CD4-positive, alpha-beta T cell treated with Interleukin-2 at 100 ng/mL for 4 hours (primary cell): ENCODE measurements at places on chromosomes 4 and X.

GRCh38 chrX:12610079-12610478, 181.1 kb upstream of the PRPS2 start:
- DNase-seq, result no peak

DNA sequence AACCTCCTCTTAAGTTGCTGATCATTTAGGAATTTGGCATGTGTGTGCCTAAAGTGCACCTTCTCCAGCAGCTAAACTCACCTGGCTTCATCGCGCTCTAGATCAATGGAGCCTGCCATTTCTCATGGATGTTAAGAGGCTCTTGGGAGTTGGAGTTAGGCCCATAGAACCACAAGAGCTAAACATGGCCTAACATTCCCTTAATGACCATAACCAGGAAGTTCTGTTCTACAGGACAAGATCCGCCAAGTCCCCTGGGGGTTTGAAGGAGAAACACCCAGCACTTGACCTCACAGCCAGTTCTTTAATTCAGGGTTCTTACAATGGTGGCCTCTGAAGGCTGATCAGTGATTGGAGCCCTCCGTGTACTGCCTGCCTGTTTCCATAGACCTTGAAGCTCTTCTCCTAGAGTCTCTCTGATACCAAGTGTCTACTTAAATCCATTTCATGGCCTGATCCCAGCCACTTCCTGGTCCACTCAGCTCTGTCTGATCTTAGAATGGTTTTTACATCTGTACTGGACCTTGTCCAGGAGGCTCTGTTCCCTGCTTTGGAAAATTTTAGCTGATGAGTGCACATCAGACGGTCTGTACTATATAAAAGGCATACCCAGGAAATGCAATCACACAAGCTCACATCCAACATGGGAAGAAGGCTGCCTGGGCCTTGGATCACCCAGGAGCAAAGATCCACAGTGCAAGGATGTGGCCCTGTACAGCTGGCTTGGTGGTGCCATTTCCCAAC, 45.1 kb downstream of the RPS3A start:
- no peak for DNase-seq

GRCh38 chr4:177393236-177393635, 49.0 kb downstream of the AGA start:
- peak; percentile 10 for DNase-seq

GRCh38 chrX:104118765-104119164, 6.4 kb downstream of the ZCCHC18 start:
- DNase-seq, result no peak

DNA sequence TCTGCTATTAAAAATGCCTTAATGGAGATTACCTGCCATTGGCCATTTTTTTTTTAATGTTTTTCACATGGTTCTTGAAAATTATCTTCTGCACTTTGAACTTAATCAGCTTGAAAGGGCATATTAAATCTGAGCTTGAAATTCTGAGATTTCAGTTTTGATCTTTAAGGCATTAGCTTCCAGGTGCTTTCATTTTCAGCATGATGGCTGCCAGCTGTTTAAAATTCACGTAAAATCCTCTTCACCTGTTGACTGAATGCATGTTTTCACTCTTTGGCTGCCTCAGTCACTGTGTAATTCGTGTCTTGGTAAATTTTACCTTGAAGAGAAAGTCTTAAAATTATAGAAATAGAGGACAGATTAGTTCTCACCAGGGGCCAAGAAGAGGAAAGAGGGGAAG, 39.6 kb downstream of the SMAD1 start:
- no peak for DNase-seq

DNA sequence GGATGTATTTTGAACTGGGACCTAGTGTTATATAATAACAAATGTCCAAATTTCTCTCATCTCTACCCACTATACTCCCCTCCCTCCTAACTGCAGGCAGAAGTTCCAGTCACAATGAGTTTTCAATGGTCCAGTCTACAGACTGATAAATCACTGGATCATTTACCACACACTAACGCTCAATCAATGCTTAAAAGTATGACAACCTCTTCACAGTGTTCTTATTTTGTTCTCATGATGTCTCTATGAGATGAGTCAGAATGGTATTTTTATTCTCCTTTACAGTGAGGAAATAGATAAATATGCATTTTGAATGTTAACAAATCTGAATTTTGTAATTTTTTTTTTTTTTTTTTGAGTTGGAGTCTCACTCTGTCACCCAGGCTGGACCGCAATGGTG, 83.7 kb upstream of the ETNPPL start:
- no peak for DNase-seq

DNA sequence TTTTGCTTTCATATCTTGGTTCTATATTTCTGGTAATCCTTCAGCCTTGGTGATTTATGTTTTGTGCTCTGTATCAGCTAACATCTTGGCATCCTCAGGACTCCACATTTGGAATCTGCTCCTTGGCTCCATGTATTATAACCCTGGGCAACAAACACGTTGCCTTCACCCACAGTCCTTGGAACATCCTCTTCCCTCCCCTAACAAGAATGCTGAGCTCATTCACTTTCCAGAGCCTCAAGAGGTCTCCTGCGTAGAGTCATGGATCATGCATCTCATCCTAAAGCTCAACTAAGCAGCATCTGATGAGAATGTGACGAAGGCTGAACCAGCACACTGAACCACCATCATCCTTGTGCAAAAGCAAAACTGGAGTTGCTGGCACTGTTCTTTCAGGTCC, 60.5 kb upstream of the C1GALT1C1 start:
- DNase-seq, result no peak

GRCh38 chr4:145736241-145736831, 56.4 kb downstream of the C4orf51 start:
- no peak for DNase-seq

DNA sequence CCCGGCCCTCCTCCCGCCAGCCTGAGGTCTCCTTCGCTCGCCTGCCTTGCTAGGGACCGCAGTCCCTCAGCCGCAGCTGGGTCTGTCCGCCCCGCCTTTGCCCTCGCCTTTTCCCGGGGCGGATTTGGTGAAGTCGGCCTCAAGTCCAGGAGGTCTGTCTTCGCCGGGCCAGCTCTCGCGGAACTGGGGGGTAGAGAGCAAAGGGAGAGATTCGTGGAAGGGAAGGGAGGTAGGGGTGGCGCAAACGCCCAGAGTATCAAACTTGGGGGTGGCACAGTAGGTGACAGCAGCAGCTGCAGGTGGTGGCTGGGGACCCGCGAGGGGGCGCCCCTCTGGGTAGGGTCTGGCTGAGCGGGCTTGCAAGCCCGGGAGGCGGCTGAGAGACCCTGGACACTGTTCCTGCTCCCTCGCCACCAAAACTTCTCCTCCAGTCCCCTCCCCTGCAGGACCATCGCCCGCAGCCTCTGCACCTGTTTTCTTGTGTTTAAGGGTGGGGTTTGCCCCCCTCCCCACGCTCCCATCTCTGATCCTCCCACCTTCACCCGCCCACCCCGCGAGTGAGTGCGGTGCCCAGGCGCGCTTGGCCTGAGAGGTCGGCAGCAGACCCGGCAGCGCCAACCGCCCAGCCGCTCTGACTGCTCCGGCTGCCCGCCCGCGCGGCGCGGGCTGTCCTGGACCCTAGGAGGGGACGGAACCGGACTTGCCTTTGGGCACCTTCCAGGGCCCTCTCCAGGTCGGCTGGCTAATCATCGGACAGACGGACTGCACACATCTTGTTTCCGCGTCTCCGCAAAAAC, at the start of gene NPY2R:
TSS of gene NPY2R (plus strand) at position 379 of the 797 bp plus-strand sequence. CDS start 5,304 bp downstream, outside the sequence.
- DNase-seq, result no peak

DNA sequence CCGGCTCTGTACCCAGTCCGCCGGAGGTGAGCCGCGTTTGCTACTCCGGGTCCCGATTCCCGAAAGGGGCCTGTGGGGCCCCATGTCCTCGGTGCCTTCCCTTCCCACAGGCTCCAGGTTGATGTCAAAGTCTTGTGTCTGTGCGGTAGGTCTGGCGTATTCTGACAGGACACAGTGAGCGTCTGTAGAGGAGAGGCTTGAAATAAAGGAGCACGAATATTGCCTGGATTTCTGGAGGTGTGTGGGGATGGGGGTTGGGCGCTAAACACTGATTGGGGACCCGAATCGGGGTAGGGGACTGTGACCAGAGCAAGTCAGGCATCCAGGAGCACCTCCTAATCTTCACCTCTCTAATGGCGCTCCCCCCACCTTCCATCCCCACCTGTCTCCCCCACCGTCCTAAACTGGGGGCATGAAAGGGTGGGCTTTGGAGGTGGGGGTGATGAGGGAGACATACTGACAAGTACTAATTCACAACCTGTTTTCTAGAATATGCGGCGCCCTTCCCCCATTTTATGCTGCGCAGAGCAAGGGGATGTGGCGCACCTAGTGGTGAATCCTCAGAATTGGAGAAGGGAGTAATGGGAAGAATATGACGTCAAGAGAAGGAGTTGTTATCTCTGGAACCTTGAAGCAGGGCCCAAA, 855 bp downstream of the GPRASP2 start:
- no peak for DNase-seq

GRCh38 chrX:1361910-1362309, 25.3 kb downstream of the IL3RA start:
- no peak for DNase-seq

- DNase-seq, result peak; percentile 34
Measured at GRCh38 chrX:155997436-155997835, at the start of gene IL9R. TSS of gene IL9R (plus strand) at chrX:155997696. CDS start at chrX:155997760, 64 bp downstream.

- DNase-seq, result no peak
Measured at GRCh38 chrX:17298564-17298963, 76.4 kb upstream of the NHS start.

DNA sequence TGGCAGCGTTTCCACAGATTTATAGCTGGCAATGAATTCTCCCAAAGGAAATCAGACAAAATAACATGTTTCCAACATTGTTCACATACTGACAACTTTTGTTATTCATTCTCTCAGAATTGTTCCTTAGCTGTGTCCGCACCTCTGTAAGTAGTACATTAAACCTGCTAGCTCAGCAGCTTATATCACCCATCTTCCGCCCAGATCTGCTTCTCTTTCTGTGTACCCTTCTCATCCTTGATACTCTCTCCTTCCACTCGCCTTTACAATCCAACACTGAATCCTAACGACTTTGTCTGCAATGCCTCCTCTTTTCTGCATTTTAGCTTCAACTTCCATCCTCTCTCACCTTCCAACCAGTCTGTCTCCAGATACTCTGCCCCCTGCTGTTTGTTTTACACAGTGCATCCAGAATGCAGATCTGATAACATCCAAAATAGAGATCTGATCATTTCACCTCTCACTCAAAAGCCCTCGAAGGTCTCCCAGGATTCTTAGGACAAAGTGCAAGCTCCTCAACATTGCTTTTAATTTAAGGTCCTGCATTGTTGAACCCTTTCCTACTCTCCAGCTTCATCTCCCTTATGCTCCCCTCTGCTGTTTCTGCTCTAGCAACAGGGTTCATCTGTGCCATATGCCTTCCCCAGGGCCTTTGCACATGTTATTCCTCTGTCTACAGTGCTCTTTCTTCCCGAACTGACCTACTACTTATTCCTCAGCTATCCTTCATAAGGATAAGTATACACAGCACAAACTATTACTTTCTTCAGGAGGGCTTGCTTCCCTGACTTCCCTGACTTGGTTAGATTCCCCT, 67.3 kb upstream of the VBP1 start:
- peak; percentile 45 for DNase-seq

DNA sequence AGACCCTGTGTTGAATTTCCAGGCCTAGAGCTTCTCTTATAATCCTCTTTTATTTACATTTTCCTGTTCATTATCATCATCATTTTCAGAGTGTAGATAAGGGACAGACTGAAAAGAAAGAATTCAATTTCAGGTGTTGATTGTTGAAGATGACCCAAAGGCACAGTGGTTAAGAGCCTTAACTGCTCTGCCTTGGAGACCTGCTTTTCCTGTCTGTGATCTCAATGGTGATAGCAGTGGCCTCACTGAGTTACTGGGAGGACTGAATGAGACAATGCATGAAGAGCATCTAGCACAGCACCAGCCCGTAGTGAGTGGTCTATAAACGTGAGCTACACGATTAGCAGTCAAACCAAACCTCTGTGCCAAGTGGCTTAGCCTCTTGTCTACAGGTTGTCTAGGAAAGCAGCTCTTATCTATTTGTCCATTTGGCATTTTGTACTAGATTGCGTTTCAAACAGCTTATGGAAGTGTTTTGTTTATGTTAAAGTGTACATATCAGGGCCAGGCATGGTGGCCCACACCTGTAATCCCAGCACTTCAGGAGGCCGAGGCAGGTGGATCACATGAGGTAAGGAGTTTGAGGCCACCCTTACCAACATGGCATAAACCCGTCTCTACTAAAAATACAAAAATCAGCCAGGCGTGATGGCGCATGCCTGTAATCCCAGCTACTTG, 41.5 kb downstream of the SETD7 start:
- DNase-seq, result no peak

DNA sequence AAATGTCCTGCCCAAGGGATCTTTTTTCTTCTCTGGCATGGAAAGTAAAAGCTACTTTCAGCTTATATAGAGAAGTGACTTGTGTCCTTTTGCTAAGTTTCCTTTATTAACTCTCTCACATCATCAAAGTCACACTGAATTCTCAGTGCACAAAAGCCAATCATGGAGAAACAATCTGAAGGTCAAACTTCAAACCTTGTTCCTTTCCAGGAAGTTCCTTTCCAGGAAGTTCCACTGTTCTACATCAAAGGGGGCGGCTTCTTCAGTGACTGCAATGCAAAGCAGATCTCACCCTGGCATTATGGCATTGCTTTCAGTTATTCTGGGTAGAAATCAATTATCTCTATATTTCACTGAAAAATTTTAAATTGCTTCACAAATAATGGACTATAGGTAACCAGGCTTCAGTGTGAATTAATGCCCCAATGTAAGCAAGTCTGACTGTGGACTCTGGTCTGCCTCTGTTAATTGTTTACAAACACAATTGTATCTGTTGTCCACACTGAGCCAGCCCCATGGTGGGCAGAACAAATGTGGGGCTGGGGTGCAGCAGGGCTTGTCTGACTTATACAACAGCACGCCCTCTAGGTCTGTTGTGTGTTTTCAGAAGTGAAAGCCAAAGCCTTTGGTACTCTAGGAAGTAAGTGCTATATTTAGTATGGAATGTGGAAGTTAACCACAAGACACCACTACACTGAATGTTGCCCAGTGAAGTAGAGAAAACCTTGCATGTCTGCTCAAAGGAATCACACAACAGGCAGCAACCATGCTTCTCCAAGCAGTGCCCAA, 98.8 kb downstream of the CDS1 start:
- no peak for DNase-seq

- DNase-seq, result no peak
Measured at GRCh38 chr4:46878641-46879040, 30.4 kb downstream of the COX7B2 start.

DNA sequence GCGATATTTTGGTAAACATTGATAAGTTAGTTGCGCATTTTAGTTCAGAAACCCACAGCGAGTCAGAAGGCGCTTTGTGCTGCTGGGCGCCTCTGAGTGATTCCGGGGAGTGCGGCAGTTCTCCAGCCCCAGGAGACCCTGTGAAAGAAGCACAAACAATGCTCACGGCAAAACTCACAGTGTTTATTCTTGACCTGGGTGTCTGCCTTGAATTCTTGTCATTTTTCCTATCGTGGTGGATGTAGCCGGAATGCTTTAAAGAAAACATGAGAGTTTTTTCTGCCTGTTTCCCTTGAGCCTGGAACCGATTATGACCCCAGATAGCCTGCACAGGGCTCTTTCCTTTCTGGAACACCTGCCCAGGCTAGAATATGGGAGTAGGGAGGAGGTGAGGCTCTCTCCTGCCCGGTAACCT, 6.7 kb downstream of the TBL1X start:
- DNase-seq, result no peak
